Occipital lobe (tissue), 3 donors: ENCODE measurements at places on chromosomes 3 and 15.

- no peak for DNase-seq
Measured at GRCh38 chr3:175598740-175599139, 739.6 kb downstream of the NAALADL2 start.

GRCh38 chr15:35129361-35129760 is 44.3 kb upstream of the NANOGP8 start:
- DNase-seq = no peak

GRCh38 chr3:128689060-128689459 is 36.9 kb upstream of the RAB7A start:
- no peak for DNase-seq

DNA sequence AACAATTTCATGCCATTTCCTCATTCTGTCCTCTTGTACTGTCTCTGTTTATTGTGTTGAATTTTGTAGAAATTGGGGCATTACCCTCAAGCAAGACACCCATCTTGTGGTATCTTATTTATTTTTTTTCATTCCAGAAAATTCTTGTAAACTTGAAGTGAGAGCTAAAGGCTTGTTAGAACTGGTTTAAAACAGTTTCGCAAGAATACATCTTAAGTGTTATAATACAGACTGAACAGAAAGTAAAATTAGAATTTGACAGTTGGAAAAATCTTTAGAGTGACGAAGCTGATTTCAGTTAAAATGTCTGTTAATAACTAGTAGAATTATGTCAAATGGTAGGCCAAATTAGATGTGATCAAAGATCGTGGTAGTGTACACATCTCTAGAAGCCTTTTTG is 26.9 kb downstream of the RNF13 start:
- no peak for DNase-seq

DNA sequence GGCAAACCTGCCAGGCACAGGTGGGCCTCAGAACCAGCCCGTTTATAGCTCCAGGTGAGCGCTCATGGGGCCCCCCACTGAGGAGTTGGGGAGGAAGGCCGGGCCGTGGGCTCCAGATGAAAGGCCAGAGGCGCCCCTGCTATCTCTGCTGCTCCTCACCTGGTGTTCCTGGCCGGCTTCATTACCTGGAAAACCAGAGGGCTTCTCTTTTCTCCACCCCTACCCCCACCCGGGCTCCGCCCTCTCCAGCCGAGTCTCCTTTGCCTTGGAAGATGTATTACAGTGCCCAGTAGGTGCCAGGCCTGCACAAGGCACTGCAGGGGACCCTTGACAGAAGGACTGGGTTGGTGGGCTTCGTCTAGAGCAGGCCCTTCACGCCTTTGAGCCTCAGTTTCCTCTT is 111.4 kb downstream of the WNT7A start:
- no peak for DNase-seq

GRCh38 chr3:113312416-113312815 is 101.1 kb downstream of the BOC start:
- DNase-seq = no peak

- no peak for DNase-seq
Measured at GRCh38 chr3:118435851-118436350, 598.7 kb downstream of the IGSF11 start.

DNA sequence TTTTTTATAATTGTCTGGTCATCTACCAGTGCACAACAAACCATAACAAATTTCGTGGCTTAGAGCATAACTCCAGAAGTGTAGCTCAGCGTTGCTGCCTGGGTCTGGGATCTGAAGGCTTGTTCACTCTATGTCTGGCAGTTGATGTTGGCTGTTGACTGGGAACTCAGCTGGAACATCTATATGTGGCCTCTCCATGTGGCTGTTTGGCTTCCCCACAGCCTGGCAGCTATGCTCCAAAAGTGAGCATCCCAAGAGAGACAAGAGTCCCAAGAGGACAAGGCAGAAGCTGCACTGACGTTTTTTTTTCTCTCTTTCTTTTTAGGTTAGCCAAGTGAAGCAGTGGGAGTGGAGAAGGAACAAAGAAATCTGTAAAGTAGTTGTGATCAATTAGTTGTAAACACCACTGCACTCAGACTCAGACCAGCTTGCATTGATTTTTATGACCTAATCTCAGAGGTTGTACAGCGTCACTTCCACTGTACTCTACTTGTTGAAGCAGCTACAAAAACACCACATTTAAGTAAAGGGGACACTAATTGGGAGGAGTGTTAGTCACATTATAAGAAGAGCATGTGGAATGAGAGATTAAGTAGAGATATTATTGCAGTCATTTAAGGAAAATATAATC is 2.5 kb upstream of the GPR176 start:
- DNase-seq = peak; percentile 15

DNA sequence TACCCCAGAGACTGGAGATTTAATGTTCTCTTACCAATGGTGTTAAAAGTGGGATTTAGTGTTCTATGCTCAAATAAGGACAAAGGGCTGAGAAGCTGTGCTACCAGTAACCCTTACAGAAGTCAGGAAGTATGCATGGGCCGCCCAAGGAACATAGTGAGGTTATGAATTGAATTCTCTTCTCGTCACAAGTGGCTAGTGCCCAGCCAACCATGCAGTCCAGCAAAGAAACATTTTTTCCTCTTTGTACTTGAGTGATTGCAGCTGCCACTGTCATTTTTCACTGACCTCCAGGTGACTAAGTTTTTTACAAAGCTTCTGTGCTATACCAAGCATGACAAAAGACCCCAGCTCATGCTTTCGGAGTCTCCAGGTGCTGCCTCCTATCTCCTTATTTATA is 110.6 kb upstream of the DCBLD2 start:
- no peak for DNase-seq

DNA sequence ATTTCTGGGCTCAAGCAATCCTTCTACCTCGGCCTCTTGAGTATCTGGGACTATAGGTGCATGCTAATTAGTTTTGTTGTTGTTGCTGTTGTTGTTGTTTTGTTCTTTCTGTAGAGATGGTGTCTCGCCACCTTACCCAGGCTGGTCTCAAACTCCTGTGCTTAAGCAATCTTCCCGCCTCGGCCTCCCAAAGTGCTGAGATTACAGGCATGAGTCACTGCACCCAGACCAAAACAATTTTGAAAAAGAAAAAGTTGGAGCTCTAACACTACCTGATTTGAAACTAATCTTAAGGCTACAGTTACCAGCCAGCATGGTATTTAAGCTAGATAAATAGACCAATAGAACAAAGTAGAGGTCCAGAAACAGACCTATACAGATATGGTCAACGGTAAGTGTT is 29.8 kb downstream of the KPNA1 start:
- DNase-seq = no peak

- no peak for DNase-seq
Measured at GRCh38 chr15:40858706-40859105, 14.9 kb downstream of the SPINT1 start.

DNA sequence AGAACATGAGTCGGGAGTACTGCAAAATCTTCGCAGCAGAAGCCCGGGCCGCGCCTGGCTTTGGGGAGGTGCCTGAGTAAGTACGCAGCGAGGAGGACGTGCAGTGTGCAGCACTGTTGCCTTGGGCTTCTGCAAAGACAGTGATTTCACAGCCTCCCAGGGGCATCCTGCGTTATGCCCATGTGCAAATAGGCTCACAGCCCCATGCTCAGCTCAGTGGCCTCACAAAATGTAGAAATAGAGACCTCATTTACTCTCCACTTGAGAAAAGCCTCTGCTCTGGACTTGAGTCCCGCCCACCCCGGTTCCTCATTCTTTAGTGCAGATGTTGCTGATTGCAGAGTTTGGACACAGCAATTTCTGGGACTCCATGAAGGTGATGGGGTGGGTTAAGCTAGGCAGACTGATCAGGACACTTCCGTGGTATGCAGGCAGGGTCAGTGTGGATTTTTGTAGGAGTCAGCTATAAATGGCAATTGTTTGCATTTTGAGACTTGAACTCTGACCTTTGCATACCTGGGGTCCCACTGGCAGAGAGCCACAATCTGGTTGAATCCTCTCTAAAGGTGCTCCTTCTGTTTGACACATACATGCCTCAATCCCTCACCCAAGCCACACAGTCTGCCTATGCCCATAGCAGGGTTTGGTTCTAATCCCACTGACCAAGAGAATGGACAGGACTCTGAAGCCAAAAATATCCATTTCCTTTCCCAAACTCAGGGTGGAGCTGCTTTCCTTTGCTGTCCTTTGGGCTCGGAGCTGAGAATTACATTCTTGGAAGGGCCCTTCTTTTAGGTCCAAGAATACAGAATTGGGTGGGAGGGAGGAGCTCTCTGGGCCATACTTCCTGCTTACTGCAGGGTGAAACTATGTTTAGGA is 20.7 kb upstream of the SLC28A1 start:
- DNase-seq = no peak

DNA sequence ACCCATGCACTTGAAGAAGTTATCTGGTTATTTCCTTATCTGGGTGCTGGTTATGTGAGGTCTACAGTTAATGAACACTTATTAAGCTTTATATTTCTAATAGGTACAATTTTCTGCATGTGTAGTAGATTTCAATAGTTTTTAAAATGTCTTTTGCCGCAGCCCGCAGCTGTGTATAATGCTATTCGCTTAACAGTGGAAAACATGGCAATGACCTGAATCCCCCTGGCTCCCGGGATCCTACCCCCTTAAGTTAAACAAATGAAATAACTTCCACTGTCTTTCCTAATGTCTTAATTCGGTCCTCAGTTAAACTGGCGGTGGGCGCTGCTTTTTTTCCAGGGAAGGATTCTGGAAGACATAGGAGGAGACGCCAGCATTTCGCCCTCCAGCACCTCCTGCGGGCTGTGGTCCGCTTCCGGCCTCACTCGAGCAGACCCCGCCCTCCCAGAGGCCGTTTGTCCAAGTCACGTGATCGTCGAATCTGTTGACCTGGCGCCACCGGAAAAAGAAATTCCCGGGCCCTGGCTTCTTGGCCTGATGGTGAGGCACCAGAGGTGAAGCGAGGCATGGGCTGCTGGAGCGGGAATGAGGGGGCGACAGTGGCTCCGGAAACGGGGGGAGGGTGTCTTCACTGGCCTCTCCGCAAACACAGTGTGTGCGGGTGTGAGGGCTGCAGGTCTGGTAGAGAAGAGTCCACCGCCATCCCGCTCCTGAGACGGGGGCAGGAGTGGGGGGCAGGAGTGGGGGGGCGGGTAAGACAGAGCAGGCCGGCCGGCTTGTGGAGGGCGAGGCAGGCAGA is 45.6 kb upstream of the CSPG4 start:
- peak; percentile 84 for DNase-seq

GRCh38 chr15:29925227-29926082 is 103.2 kb upstream of the TJP1 start:
- no peak for DNase-seq
